CD4-positive, alpha-beta T cell treated with Interferon alpha-2 for 1 hour (primary cell): ENCODE measurements at places on chromosomes 13 and 19.

GRCh38 chr13:73981595-73981994, 152.6 kb downstream of the KLF12 start:
- no peak for DNase-seq

DNA sequence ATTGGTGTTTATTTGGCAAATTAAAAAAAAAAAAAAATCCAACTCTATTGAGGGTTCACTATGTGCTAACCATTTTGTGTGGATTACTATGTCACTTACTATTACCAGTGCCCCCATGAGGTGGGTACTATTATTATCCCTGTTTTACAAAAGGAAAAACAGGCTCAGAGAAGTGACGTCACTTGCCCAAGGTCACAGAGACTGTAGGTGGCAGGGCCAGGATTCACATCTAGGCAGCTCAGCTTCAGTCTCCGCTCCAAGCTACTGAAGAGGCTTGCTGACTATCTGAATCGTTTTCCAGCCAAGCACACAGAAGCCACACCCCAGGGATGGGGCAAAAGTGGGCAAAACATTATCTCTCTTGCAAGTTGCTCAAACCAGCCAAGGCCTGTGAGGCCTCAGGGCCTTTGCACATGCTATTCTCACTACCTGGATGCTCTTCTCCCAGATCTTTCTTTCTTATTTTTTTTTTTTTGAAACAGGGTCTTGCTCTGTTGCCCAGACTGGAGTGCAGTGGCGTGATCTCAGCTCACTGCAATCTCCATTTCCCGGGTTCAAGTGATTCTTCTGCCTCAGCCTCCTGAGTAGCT, 4.8 kb upstream of the ANGPTL8 start:
- DNase-seq, result no peak

GRCh38 chr19:49889687-49890348, 6.9 kb downstream of the IL4I1 start:
- DNase-seq, result peak; percentile 85

- DNase-seq, result no peak
Observed at GRCh38 chr19:1177322-1178114, 3.5 kb upstream of the SBNO2 start.

DNA sequence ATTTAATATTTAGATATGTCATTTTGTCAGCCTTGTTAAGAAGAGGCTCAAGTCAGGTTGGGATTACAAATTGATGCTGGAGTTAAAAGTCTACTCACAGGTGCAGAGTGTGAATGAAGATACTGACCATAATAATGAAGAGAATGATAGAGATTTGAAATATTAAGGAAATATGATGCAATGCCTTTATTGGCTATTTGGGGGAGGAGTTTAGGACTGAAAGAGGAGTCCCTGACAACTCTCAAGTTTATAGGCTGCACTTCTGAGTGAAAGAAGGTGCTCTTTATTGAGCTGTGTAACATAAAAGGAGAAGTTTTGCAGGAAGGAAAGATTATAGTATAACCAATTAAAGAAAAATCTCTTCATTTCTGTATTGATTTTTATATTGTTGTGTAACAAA, 827.7 kb upstream of the PCDH9 start:
- DNase-seq, result no peak

- DNase-seq, result peak; percentile 46
Observed at GRCh38 chr19:1408300-1409203, 1.2 kb downstream of the DAZAP1 start.

- DNase-seq, result peak; percentile 69
Observed at GRCh38 chr19:4851551-4852290, 15.7 kb downstream of the PLIN3 start.

DNA sequence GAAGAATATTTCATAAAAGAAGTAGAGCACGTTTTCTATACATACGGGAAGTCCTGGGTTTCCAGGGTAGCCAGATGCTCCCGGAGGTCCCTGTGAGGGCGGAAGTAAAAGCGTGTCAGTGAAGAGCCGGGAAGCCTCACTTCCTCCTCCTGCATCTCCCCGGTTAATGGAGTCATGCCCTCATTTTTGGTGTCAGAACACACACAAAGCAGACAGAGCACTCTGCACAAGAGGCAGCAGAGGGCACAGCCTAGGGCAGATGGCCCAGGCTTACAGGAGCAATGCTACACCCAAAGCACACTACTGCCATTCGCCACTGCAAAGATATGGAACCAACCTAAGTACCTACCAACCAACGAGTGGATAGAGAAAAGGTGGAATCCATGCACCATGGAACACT, 94.4 kb downstream of the COL4A1 start:
- no peak for DNase-seq

DNA sequence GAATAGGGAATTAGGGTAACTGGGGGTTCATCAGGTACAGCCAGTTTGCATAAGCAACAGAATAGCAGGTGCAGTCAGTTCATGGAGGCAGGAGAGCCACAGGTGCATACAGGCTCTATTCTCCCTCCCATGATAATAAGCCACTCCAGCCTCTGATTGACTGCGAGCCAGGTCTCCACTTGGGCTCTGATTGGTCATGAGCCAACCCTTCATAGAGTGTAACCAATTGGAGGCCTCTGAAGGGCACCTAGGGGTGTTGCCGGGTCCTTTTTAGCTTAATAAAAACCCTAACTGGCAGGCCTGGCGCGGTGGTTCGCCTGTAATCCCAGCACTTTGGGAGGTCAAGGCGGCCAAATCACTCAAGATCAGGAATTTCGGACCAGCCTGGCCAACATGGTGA, 8.7 kb upstream of the CKM start:
- DNase-seq, result no peak

DNA sequence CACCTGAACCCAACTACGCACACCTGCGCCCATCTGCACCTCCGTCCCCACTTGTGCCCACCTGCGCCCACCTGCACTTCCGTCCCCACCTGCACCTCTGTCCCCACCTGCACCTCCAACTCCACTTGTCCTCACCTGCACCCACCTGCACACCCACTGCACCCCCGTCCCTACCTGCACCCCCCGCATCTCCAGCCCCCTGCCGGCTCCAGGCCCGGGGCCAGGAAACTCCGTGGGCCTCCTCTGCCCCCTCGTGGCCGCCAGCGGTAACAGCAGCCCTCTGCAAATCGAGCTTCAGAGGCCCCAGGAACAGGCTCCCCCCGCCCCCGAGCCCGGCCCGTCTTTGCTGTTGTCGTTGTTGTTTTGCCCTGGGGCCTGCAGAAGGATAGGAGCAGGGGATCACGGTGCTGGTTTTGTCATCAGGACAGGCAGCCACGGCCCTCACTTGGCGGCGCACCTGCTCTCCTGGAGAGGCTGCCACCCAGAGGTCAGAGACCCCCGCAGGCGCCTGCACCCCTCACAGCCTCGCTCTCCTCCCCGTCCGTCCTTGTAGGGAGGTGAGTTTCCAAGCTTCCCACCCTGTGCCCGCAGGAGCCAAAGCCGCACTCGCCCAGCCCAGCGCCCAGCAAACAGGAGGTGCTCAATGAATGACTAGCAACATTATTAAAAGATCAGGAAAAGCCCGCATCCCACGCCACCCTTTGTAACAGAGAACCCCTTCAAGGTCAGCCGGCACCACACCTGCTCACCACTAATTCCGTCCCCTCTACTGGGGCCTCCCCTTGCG, 65.4 kb downstream of the GNG7 start:
- DNase-seq, result peak; percentile 82

DNA sequence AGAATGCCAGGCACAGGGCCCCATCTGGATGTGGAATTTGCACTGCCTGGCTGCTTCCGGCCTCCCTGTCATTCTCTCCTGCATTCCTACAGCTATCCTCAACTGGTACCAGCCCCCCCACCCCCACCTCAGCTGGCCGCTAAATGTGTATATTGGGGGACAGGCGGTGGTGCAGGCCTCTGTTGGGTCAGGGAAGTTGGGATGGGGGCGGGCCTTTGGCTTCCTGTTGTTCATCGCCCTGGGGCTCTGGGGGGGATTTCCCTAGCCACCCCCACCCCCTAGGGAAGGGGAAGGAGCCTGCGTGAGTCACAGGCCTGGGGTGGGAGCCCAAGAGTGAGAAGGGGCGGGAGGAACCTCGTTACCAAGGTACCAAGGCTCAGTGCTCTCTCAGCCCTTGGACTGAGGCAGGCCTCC, 10.6 kb downstream of the POU2F2 start:
- DNase-seq, result peak; percentile 81

DNA sequence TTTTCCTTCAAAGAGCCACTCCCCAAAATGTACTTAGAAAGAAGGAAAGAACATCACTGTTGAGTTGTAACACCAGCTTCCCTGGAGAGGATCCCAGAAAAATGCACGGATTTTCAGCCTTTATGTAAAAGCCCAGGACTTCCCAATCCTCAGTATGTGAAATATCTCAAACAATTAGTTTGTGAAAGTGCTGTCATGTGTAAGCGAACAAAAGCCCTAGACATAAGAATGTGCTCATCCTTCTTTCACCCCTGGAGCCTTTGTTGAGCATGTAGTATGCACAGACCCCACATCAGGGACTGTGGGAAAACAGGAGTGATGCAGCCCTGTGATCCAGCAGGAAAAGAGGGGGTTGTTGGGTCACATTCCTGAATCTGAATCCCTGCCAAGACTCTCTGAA, 441.4 kb upstream of the ZNF507 start:
- no peak for DNase-seq

- DNase-seq, result peak; percentile 45
Observed at GRCh38 chr19:19444681-19445155, 39.2 kb downstream of the GATAD2A start.

GRCh38 chr13:100542826-100543156, 45.8 kb downstream of the GGACT start:
- DNase-seq, result peak; percentile 54

DNA sequence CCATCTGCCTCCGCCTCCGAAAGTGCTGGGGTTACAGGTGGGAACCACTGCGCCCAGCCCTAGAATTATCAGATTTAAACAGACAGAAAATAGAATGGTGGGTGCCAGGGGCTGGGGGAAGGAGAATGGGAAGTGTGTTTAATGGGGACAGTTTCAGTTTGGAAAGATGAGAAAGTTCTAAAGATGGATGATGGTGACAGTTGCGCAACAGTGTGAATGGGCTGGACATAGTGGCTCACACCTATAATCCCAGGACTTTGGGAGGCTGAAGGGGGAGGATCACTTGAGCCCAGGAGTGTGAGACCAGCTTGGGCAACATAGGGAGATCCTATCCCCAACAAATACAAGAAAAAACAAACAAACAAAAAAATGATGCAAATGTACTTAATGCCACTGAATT, 15.9 kb downstream of the KANK2 start:
- DNase-seq, result no peak

DNA sequence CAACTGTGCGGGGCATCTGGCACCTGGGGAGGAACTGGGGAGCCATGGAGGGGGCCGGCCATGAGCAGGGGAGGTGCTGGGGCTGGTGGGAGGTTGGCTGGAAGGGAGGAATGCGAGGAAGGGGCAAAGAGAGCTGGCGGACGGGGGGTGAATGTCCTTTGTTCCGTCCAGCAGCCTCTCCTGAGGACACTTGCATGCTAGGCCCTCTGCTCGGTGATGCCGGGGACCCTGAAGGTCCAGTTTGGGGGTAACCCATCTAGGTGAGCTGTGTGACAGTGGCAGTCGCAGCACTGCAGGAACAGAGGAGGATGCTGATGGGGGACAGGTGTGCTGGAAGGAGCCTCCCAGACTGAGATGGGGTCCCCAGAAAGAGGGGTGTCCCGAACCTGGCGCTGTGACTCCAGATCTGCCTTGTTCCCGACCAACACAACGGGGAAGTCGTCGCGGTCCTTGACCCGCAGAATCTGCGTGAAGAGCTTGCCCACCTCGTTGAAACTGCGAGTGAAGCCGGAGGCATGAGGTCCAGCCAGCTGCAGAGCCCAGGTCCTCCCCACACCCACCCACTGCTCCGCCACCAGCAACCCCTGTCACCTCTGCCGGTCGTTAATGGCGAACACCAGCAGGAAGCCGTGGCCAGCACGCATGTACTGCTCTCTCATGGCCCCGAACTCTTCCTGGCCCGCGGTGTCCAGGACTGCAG, 3.6 kb downstream of the RRAS start:
- DNase-seq, result no peak

- DNase-seq, result no peak
Observed at GRCh38 chr13:29621051-29621800, 25.7 kb upstream of the SLC7A1 start.

DNA sequence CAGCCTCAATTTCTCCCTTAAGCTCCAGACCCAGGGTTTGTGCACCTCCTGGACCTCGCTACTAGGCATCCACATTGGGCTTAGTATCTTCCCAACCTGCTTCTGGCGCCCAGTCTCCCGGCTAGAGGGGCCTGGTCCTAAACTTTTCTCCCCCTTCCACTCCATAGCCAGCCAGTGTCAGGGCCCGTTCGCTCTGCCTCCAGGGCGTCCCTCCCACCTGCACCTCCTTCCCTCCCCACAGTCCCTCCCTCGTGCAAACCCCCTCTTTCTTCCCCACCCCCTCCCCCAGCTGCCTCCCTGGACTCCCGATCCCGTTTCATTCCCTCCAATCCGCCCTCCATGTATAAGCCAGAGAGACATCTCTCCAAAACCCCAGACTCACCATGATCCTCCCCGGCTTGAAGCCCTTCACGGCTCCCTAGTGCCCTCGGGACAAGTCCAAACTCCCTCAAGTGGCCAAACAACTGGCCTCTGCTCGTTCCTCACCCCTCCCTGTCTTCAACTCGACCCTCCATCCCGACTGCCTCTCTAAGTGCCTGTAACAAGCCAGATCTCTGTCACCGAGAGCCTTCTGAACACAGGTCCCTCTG, 997 bp upstream of the SAMD4B start:
- peak; percentile 33 for DNase-seq

GRCh38 chr13:48233046-48233888, at the start of gene ITM2B:
Gene ITM2B, plus strand, starts transcription at chr13:48233206. Its CDS starts 155 bp downstream, at chr13:48233361.
- peak; percentile 73 for DNase-seq

GRCh38 chr19:2345794-2346663, 14.0 kb upstream of the TMPRSS9 start:
- DNase-seq, result no peak

- DNase-seq, result no peak
Observed at GRCh38 chr13:20704459-20705069, 1.1 kb downstream of the IL17D start.

DNA sequence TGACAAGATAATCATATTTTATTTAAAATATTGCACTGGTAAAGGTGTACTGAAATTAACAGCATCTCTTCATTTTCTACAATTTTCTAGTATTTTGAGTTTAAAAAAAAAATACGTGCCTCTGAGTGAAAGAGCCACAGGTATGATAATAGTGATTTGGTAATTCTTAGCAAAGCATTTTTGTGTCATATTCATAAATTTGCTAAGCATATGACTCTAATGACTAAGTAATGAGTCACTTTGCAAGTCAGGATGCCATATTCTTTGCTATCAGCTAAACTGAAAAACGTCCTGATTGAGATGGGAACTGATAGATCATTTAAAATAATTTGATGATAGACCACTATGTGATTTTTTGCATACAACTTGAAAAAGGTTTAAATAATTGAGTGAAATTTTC, 136.1 kb upstream of the IRS2 start:
- DNase-seq, result no peak

DNA sequence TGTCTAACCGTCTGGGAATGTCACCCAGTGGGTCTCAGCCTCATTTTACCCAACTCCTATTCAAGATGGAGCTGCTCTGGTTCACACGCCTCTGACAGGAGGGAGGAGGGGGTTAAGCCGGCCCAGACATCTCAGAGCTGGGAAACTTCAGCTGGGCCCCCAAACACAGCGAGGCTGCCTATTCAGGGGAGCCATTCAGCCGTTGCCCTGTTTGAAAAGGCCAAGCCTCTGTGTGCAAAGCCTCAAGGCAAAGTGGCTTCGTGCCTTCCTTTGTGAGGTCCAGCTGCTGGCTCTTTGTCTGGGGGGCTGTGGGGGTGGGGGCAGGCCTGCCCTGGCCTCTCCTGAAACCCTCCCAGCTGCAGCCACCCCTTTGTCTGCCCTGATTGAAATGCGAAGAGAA, 147.4 kb downstream of the PTPRS start:
- no peak for DNase-seq

- DNase-seq, result no peak
Observed at GRCh38 chr13:50017819-50018218, 2.6 kb downstream of the KCNRG start.
